ENCODE measurements at places on chromosomes 1 and 21.

DNA sequence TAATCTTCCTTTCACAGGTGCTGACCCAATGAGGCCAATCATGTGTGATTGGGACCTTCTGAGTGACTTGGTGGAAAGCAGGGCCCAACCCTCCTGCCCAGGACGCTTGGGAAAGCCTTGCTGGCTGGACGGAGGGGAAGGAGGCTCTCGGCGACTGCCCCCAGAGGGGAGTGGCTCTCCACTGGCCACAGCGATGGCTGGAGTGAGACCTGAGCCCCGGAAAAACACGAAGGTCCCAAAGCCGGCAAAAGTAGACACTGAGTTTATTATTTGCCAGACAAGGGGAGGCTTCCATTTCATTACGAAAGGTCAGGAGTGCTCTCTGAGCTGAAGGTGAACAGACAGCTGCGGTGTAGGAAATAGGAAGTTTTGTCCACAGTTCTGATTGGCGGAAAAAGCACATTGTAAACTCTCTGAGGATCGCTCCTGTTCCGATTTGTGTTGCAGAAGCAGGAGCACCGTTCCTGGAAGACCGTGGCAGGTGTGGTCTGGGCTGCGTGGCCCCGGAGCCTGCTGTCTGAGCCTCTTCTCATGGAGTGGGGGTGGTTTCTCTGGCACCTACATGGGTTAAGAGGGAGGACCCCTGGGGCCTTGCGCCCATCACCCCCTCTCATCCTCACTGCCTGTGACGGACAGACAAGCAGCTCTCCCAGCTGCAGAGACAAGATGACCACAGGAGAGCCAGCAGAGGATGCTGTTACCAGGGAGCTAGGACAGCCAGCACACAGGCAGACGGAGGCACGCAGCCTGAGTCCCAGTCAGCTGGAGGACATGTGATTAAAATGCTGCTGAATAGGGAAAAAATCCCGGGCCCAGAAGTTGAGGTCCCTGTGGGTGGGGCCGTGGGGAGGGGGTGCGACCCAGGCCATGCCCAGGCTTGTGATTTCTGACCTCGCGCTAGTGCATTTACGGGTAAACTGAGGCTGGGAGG, 41.5 kb downstream of the KRTAP10-1 start:
- no peak for DNase-seq

DNA sequence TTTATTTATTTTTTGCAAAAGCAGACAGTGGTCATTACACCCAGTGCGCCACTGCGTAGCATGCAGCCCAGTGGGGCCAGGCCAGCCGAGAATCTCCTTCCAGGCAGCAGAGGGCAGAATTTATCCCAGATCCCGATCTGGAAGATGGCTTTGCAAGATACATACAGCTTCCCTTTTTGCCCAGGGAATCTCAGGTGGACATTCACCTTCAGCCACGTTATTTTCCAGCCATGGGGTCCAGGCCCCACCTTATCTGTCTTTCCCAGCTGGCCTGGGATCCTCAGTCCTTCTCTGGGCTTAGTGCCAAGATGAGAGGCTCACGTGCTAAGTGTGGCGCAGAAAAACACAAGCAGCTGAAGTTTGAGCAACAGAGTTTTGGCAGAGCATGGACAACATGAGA, 123.6 kb downstream of the AJAP1 start:
- peak; percentile 6 for DNase-seq

DNA sequence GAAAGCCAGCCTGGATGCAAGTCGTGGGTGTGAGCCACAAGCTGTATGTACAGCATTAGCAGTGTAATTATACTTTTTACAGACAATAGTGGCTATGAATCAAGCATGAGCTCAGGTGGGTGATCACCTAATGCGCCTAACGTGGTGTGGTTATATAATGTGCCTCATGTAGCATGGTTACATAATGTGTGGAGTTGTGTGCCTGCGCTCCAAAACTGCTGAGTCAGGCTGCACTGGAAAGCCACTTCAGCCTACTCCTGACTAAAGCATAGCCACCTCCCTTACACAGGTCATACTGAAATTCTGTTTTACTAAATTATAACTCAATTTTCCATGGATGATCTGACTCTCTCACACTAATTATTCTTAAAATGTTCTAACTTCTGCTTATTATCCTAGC, 69.8 kb downstream of the KCNT2 start:
- no peak for DNase-seq

DNA sequence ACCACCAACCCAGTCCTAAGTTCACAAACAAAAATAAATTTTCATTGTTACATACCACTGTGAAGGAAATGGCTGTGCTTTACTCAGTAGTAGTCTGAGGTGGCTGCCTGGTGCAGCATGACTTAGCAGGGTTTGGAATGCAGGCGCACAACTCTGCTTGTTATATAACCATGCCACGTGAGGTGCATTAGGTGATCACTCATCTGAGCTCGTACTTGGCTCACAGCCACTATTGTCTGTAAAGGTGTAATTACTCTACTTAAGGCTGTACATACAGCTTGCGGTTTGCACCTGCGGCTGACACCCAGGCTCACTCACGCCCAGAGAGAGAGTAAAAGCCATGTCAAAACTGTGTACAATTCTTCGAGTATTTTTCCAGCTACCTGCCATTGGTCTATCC, 599.4 kb downstream of the LTN1 start:
- DNase-seq = no peak

DNA sequence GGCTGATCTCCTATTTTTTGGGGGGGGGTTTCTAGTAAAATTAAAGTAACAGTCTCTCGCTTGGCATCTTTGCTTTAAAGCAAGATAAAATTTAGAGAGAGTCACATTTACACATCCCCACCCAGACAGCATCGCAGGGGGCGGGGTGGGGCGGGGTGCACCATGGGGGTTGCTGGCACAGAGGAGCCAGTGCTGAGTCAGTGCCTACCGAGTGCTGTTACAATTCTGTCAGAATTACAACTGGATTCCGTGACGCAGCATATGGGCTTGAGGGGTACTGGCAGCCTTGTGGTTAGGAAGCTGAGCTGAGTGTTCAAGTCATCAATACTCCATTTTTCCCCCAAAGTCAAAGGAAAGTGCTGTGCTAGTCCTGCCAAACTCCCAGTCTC, 175.9 kb downstream of the PRDM16 start:
- DNase-seq = no peak

DNA sequence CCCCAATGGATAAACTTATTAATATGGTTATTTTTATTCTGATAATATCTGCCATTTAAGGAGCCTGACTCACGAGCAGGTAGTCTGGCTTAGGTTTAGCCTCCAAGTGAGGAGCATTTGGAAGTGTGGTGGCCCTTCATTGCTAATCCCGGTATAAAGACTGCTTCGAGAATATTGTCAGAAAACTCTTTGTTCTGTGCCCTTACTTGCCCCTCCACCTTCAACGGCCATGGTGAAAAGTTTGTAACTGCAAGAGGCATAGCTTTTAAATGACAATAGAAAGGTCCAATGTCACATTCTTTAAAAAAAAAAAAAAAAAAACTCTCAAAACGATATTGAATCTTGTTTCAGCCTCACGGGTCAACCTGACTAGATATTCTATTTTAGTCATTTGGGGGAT, 157.4 kb upstream of the PROX1 start:
- DNase-seq = no peak

All from Caco-2 (cell line).